Mucosa of gallbladder (tissue), 1 donor: ENCODE measurements at places on chromosomes 1 and 21. TPM values are rescaled to one million over a fixed set of nuclear protein-coding genes. Genes with fewer than 3 reads are reported as not detected.

DNA sequence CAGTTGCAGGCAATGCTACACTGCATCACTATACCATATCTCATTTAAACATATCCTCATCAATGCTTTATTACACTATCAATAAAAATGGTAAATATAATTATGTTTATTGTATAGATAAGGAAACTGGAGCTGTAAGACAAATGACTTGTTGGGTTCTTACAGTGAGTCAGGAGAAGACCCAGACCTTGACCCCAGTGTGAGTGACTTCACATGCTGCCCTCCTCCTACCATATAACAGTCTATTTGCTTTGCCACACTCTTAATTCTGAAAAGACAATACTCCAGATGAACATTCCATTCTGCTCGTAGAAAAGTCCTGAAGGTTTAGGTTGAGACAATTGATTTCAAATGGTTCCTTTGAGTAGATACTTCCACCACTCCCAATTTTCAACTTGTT is 550.5 kb downstream of the PLPP3 start:
- DNase-seq = no peak

The CR1L gene
- not detected for total RNA-seq

DNA sequence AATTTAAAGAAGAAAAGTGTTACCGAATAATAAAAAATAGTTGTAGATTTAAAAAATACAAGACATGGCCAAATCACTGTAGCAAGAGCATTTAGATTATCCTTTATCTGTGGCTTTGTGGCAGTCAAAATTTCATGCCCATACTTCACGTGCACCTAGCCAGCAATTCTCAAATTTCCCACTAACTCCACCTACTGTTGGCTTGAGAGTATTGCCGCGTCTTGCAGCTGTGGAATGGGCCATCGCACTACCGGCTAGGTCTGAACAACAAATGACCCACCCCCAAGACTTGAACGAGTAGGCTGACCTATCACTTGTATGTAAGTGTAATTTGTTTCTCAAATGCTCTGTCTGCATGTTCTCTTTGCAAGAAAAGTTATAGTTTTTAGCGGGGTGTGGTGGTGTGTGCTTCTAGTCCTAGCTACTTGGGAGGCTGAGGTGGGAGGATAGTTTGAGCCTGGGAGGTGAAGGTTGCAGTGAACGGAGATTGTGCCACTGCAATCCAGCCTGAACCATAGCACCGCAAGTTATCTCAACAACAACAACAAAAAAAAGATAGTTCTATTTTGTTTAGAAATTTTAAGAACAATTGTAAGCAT is 4.1 kb downstream of the KRTAP13-4 start:
- DNase-seq = no peak

The BACE2 gene
- 174 TPM for total RNA-seq

DNA sequence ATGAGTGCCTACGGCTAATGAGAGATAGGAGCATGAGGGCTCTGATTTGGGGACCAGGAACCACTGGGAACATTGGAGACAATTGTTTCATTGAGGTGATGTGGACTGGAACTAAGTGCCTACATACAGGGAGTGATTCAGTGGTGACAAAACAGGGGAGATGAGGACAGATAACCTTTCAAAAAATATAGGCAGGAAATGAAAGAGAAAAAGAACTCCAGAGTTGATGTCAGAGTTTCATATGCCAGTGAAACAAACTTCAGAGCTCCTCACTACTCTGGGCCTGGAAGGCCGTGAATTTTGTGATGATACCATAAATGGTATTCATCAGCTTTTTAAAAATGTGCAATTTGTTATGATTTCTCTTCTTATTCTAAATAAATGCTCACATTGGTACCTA is 39.3 kb downstream of the FASLG start:
- no peak for DNase-seq

DNA sequence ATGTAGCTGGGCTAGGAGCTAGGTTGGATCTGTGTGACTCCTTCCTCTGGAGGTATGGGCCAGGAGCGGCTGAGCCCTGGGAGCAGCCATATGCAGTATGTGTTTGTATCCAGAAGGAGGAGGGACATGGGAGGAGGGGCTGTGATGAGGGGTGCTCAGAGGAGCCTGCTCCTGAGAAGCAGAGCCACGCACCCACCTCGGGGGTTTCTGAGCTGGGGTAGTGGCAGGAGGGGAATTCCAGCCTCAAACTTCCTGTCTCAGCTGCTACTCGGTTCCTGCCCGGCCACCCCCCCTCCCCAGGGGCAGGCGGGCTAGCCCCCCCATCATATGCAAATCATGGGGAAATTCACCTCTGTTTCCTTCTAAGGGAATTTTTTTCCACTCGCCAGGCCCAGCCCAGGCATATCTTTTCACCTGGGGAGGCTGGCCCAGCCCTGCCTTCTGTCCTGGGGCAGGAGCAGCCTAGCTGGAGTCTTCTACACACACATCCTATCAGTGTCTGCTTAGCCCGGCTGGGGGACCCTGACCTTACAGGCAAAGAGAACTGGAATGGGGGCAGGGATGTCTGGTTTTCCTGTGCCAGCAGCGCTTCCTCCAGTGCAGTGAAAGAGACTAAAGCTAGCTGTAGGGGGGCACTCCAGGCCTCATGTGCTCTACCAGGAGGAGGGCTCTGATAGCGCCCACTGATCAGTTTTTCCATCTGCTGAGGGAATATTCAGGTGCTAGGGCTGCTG is 3.0 kb downstream of the ZC3H12A start:
- peak; percentile 65 for DNase-seq

The APOBEC4 gene
- not detected for total RNA-seq

DNA sequence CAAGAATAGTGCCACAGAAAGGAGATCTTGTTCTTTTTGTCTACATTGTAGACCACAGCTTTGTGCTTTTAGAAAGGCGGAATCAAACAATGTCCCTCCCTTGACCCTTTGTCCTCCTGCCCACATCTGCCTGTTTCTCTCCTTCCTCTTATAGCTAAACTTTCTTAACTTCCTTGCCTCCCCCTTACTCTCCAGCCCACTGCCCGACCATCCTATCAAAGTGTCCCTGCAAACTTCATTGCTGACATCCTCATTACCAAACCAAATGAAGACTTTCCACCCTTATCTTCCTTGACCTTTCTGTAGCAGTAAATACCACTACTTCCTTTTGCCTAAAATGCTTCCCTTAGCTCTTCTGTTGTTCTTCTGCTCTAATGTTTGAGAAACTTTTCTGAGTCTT is 5.0 kb downstream of the SELP start:
- no peak for DNase-seq

- no peak for DNase-seq
These were observed 58.6 kb downstream of the DDR2 start for GRCh38 chr1:162690672-162691434.

The ACTL8 gene
- total RNA-seq = not detected

The CRP gene
- 46.3 TPM for total RNA-seq

The LYST gene
- 20.1 TPM for total RNA-seq
